ENCODE measurements at places on chromosomes 4 and X.

GRCh38 chrX:13829983-13830382 lies 13.1 kb upstream of the GPM6B start:
- no peak for DNase-seq

DNA sequence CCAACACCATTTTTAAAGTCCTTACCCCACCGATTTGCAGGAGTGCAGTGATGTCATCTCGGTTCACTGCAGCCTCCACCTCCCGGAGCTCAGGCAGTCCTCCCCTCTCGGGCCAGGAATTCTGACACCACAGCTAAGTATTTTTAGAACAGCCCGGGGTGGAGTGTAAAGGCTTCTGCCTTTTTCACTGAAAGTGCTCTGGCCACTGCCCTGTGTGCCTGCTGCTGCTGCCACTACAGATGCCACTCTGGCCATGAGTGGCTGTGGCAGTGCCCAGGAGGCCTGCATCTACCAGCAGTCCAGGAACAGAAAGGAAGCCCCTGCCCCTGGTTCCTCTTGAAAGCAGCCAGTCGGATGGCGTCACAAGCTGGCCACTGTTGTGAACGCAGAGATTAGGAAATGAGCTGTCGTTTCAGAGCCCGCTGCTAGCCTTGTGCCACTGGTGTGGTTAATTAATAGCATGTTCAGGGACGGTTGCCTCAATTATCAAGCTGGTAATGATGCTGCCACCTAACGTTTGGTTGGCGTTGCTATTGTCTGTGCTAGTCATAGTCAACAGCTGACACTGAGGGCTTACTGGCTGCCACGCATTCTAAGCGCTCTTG lies 23.6 kb upstream of the TBC1D14 start:
- peak; percentile 69 for DNase-seq

- DNase-seq: no peak
These were observed 274.9 kb upstream of the TEX13A start for GRCh38 chrX:105495376-105495775.

- no peak for DNase-seq
These were observed 79.6 kb upstream of the WDR1 start for GRCh38 chr4:10196191-10196590.

- no peak for DNase-seq
These were observed 22.1 kb downstream of the EPGN start for GRCh38 chr4:74330295-74330750.

GRCh38 chr4:36215627-36216026 lies 28.7 kb downstream of the ARAP2 start:
- no peak for DNase-seq

- no peak for DNase-seq
These were observed 24.9 kb upstream of the CXXC4 start for GRCh38 chr4:104519588-104519987.

- DNase-seq: no peak
These were observed 113.8 kb upstream of the RBPJ start for GRCh38 chr4:26206999-26207398.

DNA sequence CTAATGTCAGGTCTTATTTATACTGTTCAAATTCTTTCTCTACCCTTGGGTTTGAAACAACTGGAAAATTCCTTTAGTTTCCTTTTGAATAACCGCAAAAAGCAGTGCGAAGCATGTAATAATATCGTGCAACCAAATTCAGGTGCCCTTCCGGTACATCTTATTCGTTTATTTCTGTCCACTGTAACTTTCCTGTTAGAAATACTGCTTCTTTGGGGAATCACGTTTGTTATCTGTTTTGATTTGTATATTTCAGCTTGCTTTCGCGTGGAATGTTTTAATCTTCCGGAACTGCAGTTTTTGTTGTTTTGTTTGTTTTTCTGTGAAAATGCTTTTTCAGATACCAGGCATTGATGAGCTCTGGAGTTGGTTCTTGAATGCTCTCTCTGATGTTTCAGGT lies 85.7 kb upstream of the HPRT1 start:
- DNase-seq: no peak

DNA sequence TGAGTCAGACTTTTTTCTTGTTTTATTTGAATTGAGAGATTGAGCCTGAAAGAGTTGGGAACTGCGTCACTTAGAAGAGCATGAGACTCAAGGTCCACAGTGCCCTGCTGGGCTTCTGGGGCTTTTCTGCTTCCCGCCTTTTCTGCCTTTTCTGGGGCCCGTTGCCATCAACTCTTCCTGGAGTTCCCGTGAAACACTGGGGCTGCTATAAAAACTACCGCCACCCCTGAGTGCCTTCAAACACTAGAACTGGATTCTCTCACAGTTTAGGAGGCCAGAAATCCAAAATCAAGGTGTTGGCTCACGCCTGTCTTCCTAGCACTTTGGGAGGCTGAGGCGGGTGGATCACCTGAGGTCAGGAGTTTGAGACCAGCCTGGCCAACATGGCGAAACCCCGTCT lies 49.8 kb downstream of the RWDD4 start:
- DNase-seq: no peak

GRCh38 chr4:7287274-7287917 lies 95.1 kb downstream of the SORCS2 start:
- DNase-seq: no peak

DNA sequence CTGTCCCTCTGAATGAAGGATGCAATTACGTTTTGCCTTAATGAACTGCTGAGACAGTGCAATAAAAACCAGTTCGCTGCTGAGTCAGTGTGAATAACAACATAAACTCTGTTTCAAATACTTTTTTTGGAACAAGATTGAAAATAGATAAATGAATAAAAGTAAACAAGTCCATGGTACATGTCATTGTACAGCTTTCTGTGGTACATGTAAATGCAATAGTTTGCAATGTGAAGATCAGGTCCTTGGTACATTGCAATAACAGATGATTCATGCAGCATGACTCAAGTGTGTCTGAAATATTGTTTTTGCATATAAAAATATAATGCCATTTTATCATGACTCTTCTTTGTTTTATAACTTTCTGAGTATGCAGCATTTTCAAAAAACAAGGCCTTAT lies 193.4 kb upstream of the PACRGL start:
- DNase-seq: no peak

DNA sequence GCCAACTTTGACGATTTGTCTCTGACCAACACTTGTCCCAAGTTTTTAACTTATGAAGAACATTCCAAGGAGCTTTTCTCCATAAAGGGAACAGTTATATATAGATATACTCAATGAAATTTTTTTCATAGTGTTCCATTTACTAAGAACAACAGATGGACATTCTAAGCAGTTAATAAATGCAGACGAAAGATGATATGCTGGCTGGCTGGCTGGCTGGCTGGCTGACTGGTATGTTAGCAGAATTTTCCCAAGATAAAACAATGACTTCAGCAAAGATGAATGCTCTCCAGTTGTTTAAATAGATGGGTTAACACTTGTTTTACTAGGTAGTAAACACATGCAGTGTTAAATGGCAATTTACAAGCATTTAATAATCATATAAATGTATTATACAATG lies 62.2 kb downstream of the SPANXN3 start:
- DNase-seq: no peak

DNA sequence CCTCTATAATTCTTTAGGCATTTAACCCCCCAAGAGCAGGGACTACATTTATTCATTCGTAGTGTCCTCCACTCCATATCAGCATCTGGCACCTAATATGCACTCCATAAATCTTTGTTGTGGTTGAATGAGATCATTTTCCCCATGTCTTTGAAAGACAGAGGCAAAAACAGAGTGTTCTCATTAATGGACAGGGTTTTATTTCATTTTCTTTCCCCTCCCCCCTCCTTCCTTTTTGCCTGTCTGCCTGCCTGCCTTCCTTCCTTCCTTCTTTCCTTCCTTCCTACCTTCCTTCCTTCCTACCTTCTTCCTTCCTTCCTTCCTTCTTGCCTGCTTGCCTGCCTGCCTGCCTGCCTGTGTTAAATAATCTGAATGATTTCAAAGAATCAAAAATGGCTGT lies 83.2 kb downstream of the SHROOM3 start:
- DNase-seq: no peak

DNA sequence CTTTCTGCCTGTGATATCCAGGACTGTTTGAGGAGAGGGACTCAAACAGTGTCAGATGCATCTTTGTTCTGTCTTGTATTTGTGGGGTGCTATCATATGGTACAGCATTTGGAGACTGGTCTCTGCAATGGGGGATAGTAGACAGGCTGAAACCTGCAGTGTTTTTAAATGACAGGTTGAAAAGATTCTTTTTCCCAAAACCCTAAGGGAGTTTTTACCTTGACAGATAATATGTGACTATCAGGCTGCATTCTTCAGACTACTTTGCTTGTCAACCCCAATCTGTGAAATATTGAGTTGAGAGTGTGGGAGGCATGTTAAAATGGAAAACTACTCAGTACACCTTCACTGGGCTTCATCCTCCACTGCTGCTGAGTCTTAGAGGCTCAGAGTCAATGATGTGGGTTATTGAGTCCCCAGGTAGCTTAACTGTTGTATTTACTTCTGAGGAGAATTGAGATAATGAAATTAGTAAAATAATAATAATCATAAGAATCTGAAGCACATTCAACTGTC lies 274.9 kb downstream of the GASK1B start:
- DNase-seq: no peak

DNA sequence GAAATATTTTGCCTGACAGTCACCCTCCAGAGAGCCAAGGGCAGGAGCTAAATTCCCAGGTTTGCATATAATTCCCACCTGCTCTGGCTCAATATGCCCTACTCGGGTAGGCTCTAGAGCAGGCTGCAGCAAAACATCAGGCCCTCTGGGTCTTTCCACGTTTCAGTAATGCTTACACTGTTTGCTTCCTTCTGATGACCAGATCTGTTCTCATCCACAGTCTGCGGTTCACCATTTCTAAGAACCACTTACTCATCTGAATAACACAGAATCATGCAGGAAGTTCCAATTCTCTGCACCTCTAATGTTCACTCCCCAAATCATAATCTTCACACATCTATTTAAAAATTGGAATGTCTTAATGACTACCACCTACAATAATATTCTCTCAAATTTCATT lies 141.4 kb downstream of the PPP3CA start:
- DNase-seq: no peak

- DNase-seq: no peak
These were observed 165.1 kb upstream of the PPP3CA start for GRCh38 chr4:101512416-101512815.

- DNase-seq: no peak
These were observed 932 bp downstream of the TLR10 start for GRCh38 chr4:38781854-38782261.

DNA sequence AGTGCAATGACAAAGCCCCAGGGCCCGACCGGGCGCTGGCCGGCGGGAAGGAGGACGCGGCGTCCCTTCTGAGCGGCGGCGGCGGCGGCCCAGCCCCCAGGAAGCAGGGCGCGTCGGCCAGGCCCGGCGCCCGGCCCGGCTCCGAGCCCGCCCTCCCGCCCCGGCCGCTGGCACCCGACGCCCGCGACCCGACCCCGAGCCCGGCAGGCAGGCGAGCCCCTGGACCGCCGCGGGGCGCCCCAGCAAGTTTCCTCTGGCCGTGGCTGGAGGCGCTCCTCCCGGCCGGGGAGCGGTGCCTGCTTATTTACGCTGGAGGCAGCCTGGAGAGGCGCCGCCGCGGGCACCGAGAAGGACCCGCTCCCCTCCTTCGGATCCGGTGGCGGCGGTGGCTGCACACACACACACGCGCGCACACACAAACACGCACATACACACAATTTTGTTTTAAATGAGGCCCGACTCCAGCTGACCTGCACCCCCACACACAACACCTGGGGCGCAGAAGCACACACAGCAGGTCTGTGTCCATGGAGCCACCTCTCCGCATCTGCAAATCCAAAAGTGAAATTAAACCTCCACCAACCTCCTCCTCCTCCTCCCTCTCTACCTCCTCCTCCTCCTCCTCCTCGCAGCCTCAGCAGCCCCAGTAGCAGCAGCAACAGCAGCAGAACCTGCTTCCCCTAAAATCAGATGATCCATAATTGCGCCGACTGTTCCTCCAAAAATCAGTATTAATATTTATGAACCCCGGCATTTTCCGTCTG lies 669 bp downstream of the IRF2 start:
- DNase-seq: peak; percentile 36

- no peak for DNase-seq
These were observed 20.7 kb downstream of the SLIT2 start for GRCh38 chr4:20272411-20272872.

GRCh38 chrX:139506333-139506732 lies 24.2 kb upstream of the F9 start:
- no peak for DNase-seq

DNA sequence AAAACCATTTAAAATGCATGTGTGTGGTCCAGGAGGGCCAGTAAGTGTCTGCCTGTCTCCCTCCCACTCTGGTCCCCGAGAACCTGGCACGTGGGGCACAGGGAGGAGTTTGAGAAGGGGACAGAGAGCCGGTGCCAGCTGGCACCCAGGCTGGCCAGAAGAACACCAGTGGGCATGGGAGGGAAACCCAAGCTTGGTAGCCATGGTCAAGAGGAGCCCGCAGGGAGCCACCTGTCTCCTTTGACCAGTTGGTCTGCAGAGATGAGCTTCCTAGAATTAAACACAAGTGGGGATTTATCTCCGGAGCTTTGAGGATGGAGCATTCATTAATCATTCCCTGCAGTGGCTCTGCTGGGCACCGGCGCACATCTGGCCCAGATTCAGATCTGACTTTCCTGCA lies 41.6 kb downstream of the HMX1 start:
- no peak for DNase-seq

DNA sequence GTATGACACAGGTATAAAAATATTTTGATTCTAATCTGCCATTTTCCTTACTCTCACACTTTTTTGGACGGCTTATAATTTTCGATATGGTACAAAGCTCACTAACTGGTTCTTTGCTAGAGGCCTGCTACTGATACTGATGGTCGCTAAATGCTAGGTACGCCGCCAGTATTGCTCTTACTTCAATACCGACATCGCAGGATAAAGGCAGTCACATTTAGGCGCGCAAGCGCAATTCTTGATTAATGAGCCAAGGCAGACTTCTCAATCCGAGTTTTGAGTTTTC lies 557 bp upstream of the USP38 start:
- peak; percentile 37 for DNase-seq

DNA sequence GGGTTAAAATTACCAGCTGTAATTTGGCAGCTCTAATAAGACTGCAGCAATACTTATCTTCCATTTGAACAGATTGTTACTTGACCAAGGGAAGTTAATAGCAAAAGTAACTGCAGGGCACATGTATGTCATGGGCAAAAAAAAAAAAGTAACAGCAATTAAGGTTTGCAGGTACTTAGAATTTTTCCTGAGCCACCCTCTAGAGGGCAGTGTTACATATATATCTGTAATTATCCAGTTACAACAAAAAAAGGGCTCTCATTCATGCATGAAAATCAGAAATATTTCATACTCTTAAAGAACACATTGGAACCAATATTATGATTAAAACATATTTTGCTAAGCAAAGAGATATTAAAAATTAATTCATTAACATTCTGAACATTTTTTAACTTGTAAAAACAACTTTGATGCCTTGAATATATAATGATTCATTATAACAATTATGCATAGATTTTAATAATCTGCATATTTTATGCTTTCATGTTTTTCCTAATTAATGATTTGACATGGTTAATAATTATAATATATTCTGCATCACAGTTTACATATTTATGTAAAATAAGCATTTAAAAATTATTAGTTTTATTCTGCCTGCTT lies 25.1 kb downstream of the XIAP start:
- DNase-seq: peak; percentile 69

- no peak for DNase-seq
These were observed 64.9 kb upstream of the DYNLT3 start for GRCh38 chrX:37912304-37912703.
